ENCODE measurements at places on chromosomes 11 and 22.
A peak's percentile ranks its signal among the peaks of the same experiment; 100 is the strongest.

GRCh38 chr11:31725176-31725575 lies 85.9 kb downstream of the PAX6 start:
- no peak for DNase-seq

- DNase-seq, result no peak
Observed at GRCh38 chr11:91263496-91264365, 960.9 kb upstream of the FAT3 start.

GRCh38 chr11:35039076-35039475 lies 99.9 kb upstream of the CD44 start:
- DNase-seq, result no peak

DNA sequence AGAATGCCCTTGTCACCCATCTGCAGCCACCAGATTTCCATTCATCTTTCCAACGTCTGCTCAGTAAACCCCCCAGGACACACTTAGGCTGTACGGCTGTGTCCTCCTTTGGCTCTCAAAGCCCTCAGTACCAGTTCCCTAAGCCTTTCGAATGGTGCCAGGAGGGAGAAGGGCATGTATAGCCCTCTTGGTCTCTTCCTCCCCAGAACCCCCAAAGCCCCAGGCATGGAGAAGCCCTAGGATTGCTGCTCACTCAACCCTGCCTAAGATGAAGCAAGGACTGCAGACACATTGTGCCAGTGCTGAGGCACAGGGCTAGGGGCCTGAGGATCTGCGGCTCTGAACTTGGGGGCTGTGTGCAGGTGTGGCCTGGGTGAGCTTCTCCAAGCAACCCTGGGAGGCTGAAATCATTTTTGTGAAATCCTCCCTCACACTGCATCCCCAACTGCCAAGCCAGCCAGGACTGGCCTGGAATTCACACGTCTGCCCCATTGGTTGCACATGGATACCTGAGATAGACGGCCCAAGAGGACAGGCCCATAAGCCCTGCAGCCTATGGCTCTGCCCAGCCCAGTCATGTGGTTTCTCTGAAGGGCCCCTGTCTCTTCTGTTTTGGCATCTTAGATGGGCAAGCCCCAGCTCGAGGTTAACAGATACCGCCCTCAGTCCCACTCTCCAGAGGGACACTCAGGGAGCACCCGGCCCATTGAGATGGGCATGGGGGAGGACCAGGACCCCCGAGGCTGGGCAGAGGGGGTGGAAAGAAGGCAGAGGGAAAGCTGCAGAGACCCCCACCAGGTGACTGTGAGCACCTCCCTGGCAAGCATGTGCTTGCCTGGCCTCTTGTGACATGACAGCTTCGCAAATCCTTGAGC lies 34.0 kb downstream of the KCNQ1OT1 start:
- DNase-seq, result no peak

DNA sequence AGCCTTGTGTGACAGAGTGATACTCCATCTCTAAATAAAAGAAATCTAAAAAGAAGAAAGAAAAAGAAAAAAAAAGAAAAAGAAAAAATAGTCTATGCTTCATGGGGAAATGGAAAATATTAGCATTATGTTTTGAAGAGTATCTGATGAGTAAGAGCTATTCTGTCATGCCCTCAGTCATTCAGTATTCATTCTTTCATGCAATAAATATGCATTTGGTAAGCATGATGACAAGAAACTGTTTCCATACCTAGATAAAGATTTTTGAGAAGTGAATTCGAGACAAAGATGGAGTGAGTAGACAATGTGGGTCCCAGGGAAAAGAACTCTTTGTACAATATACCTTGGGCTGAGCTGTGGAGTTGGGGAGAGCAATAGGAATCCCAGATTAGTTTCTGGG lies 6.2 kb upstream of the IFTAP start:
- DNase-seq, result no peak

DNA sequence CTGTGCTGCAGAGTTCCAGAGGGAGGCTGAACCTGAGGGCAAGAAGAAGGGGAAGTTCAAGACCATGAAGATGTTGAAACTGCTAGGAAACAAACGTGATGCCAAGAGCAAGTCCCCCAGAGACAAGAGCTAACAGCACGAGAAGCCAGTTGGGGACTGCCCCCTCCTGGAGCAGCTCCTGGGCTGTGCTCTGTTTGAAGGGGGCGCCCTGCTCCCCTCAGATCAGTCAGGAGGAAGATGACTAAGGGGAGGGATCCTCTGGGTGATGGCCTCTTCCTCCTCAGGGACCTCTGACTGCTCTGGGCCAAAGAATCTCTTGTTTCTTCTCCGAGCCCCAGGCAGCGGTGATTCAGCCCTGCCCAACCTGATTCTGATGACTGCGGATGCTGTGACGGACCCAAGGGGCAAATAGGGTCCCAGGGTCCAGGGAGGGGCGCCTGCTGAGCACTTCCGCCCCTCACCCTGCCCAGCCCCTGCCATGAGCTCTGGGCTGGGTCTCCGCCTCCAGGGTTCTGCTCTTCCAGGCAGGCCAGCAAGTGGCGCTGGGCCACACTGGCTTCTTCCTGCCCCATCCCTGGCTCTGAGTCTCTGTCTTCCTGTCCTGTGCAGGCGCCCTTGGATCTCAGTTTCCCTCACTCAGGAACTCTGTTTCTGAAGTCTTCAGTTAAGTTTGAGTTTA lies 12.6 kb downstream of the C22orf23 start:
- DNase-seq, result no peak

- peak; percentile 62 for DNase-seq
Observed at GRCh38 chr22:36368359-36368983, 19.3 kb downstream of the MYH9 start.

- DNase-seq, result no peak
Observed at GRCh38 chr11:125910226-125910849, 6.0 kb downstream of the DDX25 start.

- DNase-seq, result no peak
Observed at GRCh38 chr22:48242461-48242864, 1480.0 kb downstream of the TBC1D22A start.

- DNase-seq, result no peak
Observed at GRCh38 chr11:72038491-72038890, 39.8 kb downstream of the IL18BP start.

DNA sequence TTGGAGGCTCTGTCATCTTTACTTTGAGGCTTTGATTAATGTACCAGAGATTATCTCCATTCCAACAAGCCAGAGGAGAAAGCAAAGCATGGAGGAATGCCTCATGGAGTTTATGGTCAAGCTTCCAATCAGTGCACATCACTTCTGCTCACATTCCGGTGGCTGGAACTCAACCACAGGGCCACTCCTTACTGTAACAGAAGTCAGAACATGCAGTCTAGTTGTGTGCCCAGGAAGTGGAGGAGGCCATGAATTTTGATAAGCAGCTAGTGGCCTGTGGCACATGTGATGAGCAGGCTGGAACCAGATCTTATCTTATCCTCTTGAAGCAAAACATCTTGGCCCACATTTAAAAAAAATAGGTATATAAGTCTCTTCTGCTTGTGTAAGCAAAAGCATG lies 258.9 kb upstream of the ARHGAP20 start:
- DNase-seq, result no peak

DNA sequence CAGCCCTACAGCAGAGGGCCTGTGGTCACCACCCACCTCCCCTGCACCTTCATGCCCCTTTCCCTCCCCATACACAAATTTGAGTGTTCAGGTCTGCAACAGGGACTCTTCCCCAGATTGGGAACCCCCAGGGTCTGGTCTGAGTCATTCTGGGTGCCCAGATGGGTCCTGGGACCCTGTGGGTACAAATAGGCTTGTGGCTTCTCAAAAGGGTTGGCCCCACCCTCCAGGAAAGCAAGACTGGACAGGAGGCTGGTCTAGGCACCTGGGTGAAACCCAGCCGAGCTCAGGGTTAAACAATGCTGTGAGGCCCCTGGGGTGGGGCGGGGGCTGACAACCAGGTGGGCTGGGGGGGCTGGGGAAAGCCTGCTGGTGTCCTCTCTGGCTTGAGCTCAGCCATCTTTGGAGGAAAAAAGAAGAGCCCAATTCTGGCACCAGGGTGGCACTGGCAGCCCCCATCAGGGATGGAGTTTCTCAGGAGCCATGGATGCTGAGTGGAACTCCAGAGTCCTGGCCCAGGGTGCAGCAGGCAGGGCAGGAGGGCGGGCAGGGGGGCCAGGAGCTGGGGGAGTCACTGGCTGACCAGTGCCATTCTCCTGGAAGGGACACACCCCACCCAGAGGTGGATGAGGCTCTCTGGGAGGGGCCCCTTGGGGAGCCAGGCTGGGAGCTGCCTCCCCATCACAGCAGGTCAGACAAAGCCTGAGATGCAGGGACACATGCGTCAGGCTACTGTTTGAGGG lies 1.1 kb downstream of the SEPTIN5 start:
- DNase-seq, result no peak

DNA sequence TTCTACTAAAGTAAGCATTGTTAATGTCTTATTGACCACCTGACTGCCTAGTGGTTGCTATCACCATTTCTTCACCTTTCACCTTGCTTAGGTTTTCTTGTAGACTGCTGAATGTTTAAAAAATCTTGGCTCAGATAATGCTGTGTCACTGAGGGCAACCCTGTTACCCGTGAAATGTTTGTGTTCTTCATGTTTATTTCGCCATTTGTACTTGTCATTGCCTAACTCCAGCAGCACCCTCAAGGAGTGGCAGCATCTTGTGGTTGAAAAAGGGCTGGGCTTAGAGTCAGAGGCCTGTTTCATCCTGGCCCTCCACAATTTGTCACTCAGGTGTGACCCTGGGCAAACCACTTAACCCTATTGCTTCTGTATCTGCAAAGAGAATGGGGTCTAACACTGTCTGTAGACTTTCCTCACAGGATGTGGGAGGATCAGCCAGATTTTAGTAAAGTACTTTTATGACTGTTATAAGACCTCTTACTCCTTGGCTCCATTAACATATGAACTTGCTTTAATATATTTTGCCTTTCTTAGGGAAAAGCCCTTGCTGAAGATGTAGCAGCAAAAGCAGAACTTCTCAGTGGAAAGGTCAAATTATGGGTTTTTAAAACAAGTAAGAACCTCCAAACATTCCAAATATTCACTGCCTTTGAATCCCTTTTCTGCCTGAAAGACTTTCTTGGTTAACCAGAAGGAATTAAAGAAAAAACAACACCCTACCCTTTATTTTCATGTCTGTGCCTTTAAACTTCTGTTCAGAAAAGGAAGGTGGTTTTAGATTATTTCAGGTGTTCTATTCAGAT lies 154.5 kb upstream of the C11orf87 start:
- DNase-seq, result no peak

DNA sequence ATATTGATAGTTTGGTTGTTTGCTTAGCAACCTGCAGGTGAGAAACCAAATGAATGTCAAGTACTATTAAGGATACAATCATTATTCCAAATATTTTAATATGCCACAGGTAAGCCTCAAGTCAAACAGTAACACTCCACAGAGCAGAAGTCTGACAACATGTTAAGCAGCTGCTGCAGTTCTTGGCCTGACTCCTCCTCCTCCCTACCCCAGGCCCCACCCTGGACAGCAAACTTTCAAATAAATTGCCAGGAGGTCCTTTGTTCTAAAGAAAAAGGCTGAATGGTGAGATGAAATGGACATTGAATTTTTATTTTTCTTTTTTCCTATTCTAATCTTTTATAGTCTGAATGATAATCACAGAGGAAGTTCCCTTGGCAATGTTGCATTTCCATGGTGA lies 260.0 kb upstream of the POU2AF2 start:
- DNase-seq, result no peak

GRCh38 chr11:114239753-114240161 lies 56.4 kb upstream of the NNMT start:
- DNase-seq, result no peak

DNA sequence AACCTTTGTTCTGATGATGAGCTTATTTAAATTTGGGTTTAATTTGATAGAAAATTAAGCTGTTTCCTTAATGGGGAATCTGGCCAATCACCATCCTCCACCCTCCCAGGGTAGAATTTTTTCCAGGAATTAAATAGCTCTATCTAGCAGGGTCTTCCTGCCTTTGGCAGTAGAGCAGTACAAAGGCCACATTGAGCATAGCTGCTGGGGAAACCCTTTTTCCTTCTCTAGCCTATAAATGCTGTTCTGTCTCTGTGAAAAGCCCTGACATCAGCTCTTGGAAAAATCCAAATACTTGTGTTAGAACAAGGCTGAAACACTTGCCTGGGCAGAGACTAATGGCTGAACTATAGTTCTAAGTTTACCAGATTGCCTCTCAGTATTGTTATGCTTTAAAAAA lies 55.1 kb downstream of the ARHGEF12 start:
- no peak for DNase-seq

- no peak for DNase-seq
Observed at GRCh38 chr22:45262931-45263462, 21.8 kb upstream of the UPK3A start.

GRCh38 chr11:68734111-68734510 lies 17.2 kb downstream of the TESMIN start:
- DNase-seq, result no peak

DNA sequence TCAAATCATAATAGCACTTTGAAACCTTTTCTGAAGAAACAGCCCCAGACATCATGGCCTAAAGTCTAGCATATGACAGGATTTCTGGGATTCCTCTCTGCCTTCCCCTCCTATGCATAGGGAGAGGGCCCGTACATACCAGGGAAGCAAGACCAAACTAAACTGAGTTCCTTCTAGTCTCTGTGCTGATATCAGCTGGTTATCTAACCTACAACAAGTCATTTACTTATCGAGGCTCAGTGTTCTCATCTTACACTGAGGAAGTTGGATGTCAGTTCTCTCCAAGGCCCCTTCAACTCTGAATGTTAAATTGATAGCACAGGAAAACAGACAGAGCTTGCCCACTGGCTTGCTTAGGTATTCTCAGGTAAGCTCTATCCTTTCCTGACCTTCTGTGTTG lies 17.0 kb upstream of the GRIK4 start:
- no peak for DNase-seq

GRCh38 chr11:108562746-108563581 lies 30.6 kb downstream of the EXPH5 start:
- DNase-seq, result no peak

- DNase-seq, result no peak
Observed at GRCh38 chr11:127651888-127652221, 651.3 kb upstream of the KIRREL3 start.

DNA sequence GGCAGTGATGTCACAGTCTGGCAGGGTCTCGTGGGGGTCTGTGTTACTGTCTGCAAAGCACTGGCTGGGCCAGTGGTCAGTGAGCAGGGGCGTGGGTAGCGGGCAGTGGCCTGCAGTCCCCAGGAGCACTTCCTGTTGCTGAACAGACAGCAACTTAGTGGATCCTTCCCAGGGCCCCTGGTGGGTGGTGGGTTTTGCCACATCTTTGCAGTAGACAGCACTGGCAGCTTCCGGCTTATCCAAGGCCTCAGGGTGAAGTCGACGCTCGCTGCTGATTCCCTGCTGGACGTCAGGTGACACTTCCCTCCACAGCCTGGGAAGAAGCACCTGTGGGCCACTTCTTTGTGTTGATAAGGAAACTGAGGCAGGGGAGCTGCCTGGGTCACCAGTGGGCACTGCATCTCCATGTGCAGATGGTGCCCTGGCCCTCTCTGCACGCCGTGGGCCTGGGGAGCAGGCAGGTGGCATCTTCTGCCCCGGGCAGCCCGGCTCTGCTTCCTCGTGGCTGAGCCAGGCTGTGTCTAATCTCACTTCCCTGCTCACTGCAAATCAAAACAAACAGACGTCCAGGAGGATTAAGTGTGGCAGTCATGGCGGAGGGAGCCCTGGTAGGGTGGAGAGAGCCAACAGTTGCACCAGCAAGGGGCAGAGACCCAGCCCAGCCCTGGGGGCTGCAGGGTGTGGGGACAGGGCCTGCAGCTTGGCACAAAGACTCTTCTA lies 79.8 kb downstream of the KCNQ1 start:
- no peak for DNase-seq
